ENCODE measurements at places on chromosomes 16 and 17. TPM values are rescaled to one million over a fixed set of nuclear protein-coding genes. Genes with fewer than 3 reads are reported as not detected.

The TMC8 gene
- total RNA-seq = not detected

The CRHR1 gene
- total RNA-seq = not detected

The CLDN6 gene
- not detected for total RNA-seq

The PLK1 gene
- total RNA-seq = 20.0 TPM

The TPSD1 gene
- not detected for total RNA-seq

The PIRT gene
- total RNA-seq = not detected

The CCL17 gene
- total RNA-seq = not detected

The GRIN2A gene
- total RNA-seq = under 0.01 TPM

- H3K4me3 ChIP-seq = no peak overlapping the region
- DNase-seq = peak; percentile 17
- no peaks in the 10 kb centered on the region for H3K4me1 ChIP-seq
- no peaks in the 10 kb centered on the region for H3K27me3 ChIP-seq
- peaks cover 40% of the 10 kb centered on the region for H3K36me3 ChIP-seq
Measured at GRCh38 chr16:19505600-19506303, 16.1 kb downstream of the GDE1 start.

- H3K27ac ChIP-seq = peak overlapping the region; percentile 93
- no peaks in the 10 kb centered on the region for H3K27me3 ChIP-seq
- peak overlapping the region; percentile 83 for H3K4me3 ChIP-seq
- H3K36me3 ChIP-seq = no peaks in the 10 kb centered on the region
Measured at GRCh38 chr17:2401426-2402221, 764 bp upstream of the MNT start.

DNA sequence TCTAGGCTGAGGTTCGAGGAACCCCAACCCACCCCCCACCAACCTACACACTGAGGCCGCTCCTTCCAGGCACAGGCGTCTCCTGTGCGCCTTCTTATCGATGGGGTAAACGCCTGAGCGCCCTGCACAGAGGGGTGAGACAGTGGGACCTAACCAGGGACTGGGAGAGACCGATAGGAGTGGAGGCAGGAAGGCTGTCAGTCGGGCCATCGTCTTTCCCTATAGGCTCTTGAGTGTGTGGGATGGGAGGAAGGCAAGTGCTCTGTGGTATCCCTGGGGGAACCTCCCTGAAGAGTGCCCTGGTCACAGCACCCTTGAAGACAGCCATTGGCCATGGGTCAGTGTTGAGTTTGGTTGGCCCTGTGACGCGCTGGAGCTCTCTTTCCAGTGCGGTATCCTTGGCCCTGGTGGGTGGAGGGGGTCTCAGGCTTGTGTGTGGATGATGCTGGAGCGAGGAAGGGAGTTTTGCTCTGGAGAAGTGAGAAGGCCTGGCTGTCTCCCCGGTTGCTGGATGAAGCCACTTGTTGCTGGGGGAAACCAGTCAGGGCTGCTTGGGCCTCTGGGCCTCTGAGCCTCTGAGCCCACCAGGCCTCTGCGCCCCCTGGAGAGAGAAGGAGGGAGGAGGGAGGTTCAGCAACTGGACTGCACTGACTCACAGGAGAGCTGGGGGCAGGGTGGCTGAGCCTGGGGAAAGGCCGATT, 1.7 kb downstream of the GPRC5C start:
- H3K27ac ChIP-seq = no peak overlapping the region
- H3K4me1 ChIP-seq = no peaks in the 10 kb centered on the region
- no peak for DNase-seq
- H3K27me3 ChIP-seq = peaks cover 9% of the 10 kb centered on the region
- H3K4me3 ChIP-seq = no peak overlapping the region
- no peaks in the 10 kb centered on the region for H3K36me3 ChIP-seq

DNA sequence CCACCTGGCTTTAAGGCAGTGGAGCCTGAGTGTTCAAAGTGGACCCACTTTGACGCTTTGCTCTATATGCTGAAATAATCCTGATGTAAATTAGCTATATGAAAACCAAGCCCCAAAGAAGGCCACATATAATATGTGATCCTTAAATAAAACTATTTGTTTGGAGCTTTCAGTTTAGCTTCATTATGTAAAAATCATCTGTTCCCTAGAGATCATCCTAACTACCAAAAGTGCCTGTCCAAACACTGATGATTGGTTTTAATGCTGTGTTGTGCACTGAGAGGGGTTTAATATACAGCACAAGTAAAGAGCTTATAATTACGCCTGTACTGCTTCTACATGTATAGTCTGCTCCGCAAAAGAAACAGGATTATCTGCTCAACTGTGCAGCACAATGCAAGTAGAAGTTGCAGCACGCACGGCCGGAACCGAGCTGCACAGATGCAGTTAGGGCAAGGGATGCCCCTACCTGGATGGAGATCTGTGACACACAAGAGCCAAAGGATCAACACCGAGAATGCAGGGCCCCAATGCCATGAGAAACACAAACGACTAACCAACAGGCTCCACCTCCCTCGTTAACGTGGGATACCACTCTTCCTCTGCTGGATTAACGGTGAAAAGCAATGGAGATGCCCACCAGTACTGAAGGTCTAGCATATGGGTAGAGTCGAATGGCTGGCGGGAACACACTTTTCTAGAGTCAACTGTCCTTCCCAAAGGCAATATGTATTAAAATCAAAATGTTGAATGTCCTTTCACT, 20.5 kb downstream of the USP7 start:
- no peak overlapping the region for H3K27ac ChIP-seq
- H3K4me1 ChIP-seq = peaks cover 2% of the 10 kb centered on the region
- no peaks in the 10 kb centered on the region for H3K27me3 ChIP-seq
- no peaks in the 10 kb centered on the region for H3K36me3 ChIP-seq
- DNase-seq = no peak

DNA sequence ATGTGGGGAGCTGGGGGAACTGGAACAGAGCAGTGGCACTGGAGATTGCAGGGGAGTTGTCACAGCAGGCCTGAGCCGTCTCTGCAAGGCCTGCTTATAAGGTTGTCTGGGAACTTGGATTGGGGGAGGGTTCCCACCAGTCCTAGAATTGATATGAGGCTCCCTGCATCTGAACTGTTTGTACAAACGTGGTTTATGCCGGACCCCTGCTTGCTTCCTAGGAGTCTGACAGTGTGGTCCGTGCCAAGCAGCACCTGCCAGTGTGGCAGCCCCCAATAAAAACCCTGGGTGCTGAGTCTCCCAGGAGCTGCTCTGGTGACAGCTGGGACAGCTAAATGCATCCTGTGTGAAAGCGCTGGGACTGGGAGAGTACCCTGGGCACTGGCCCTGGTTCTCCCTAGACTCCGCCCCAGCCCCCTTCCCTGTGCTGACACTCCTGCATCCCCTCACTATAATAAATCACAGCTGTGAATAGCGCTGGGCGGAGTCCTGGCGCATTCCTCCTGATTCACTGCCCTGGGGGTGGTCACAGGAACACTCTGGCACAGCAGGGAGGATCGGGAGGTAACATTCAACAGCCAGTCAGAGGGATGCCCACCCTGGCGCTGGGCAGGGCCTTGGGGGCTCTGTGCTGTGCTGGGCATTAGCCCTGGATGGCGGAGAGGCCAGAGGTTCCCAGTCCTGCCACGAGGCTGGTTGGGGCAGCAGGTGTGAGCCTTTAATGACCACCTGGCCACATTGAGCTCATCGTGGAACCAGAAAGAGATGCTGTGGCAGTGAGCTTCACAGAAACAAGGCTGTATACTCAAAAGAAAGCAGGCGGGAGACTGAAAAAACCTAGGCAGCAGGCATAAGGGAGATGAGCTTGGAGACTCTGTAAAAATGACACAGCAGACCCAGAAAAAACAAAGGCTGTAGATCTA, 45.6 kb downstream of the RMI2 start:
- peaks cover 2% of the 10 kb centered on the region for H3K27me3 ChIP-seq
- H3K36me3 ChIP-seq = no peaks in the 10 kb centered on the region
- peaks cover 5% of the 10 kb centered on the region for H3K4me1 ChIP-seq
- H3K4me3 ChIP-seq = no peak overlapping the region
- H3K27ac ChIP-seq = no peak overlapping the region

DNA sequence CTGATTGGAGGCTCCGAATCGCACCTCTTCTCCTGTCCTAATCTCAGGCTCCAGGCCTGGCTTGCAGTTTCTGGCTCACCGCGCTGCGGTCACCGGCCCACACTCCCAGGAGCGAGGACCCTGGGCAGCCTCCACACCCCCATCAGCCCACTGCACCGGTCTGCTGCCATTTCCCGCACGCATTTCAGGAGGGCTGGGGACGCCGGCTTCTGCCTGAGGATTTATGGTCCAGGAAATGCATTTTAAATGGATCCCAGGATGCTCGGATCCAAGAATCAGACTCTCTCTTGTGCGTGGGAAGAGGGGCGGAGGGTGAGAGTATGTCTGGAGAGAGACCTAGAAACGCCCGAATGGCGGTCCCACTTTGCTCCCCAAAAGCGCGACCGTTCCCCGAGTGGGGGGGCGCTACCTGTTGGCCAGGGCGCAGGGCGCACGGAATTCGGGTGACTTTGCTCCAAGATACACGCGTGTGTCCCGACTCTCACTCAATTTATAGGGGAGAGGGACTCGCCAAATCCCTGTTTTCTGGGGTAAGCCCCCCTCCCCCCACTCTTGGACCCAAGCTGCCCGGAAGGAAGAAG, 817 bp upstream of the JPH3 start:
- peaks cover 76% of the 10 kb centered on the region for H3K27me3 ChIP-seq
- no peak overlapping the region for H3K27ac ChIP-seq
- no peak overlapping the region for H3K4me3 ChIP-seq
- no peaks in the 10 kb centered on the region for H3K4me1 ChIP-seq
- H3K36me3 ChIP-seq = no peaks in the 10 kb centered on the region

DNA sequence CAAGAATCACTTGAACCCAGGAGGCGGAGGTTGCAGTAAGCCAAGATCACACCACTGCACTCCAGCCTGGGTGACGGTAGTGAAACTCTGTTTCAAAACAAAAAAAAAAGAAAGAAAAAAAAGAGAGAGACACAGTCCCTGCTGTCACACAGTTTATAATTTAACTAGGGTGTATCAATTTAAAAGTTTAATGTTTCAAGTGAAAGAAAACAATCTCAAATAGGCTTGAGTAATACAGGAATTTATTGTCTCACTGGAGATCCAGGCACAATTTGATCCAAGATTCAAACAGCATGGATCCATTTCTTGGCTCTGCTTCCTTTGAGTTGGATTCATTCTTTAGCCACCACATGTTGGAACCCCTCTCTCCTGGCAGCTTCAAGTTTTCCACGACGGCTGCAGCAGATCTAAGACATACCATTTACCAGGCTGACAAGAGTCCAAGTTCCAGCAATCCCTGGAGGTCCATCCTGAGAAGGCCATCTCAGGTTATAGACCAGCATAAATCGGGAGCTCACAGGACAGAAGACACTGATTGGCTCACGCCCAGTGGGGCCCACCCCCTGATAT, 97.5 kb downstream of the YPEL2 start:
- H3K4me3 ChIP-seq = no peak overlapping the region
- peaks cover 11% of the 10 kb centered on the region for H3K4me1 ChIP-seq
- DNase-seq = no peak
- H3K27me3 ChIP-seq = no peaks in the 10 kb centered on the region

GRCh38 chr17:78225088-78225865, 6.2 kb upstream of the TMEM235 start:
- no peaks in the 10 kb centered on the region for H3K4me1 ChIP-seq
- H3K36me3 ChIP-seq = peaks cover 3% of the 10 kb centered on the region
- H3K27me3 ChIP-seq = peaks cover 4% of the 10 kb centered on the region
- no peak for DNase-seq
- no peak overlapping the region for H3K4me3 ChIP-seq

GRCh38 chr16:66376577-66377305, 10.2 kb downstream of the CDH5 start:
- H3K4me1 ChIP-seq = no peaks in the 10 kb centered on the region
- H3K27ac ChIP-seq = no peak overlapping the region
- H3K4me3 ChIP-seq = no peak overlapping the region
- no peak for DNase-seq
- no peaks in the 10 kb centered on the region for H3K36me3 ChIP-seq

- peaks cover 7% of the 10 kb centered on the region for H3K27me3 ChIP-seq
- DNase-seq = no peak
- H3K4me1 ChIP-seq = peaks cover 2% of the 10 kb centered on the region
- H3K4me3 ChIP-seq = peak within 1 kb of the TSS; percentile 60
Measured at GRCh38 chr17:32876417-32877163, at the start of gene MYO1D. MYO1D (minus strand) TSS chr17:32877124; CDS start chr17:32876872, 252 bp downstream.

DNA sequence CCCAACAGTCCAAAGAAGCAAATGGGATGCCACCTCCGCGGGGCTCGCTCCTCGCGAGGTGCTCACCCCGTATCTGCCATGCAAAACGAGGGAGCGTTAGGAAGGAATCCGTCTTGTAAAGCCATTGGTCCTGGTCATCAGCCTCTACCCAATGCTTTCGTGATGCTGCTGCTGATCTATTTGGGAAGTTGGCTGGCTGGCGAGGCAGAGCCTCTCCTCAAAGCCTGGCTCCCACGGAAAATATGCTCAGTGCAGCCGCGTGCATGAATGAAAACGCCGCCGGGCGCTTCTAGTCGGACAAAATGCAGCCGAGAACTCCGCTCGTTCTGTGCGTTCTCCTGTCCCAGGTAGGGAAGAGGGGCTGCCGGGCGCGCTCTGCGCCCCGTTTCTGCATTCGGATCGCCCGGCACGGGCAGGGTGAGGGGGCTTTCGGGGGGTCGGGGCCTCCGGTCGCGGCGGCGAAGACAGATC, at the start of gene CDH13:
CDH13 (plus strand) TSS at position 179 of the 471 bp plus-strand sequence.
- H3K4me1 ChIP-seq = peaks cover 18% of the 10 kb centered on the region
- H3K27me3 ChIP-seq = peaks cover 21% of the 10 kb centered on the region
- no peaks in the 10 kb centered on the region for H3K36me3 ChIP-seq
- H3K27ac ChIP-seq = peak within 1 kb of the TSS; percentile 46

- no peak overlapping the region for H3K27ac ChIP-seq
- H3K27me3 ChIP-seq = no peaks in the 10 kb centered on the region
- peaks cover 5% of the 10 kb centered on the region for H3K4me1 ChIP-seq
- DNase-seq = no peak
- no peak overlapping the region for H3K4me3 ChIP-seq
- H3K36me3 ChIP-seq = peaks cover 4% of the 10 kb centered on the region
Measured at GRCh38 chr17:42553161-42553818, 567 bp downstream of the HSD17B1 start.

DNA sequence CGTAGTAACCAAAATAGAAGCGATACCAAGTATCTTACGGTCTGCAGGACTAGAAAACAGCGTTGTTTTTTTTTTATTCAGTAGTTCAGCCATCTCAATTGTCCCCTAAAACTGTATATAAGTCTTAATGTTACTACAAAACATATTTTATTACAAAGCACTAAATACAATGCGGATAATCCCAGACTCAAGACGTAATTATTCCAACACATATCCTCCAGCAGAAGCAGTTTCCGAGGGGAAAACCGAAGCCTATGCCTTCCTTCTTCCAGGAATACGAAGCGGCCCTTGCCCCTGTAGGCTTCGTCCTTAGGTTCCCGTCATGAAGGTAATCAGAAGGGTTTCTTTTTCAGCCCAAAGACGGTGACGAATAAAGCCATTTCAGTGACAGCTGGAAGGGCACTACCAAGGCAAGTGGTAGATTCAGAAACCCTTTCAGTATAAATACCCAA, 2.3 kb downstream of the TMEM107 start:
- peak overlapping the region; percentile 64 for H3K27ac ChIP-seq
- H3K27me3 ChIP-seq = no peaks in the 10 kb centered on the region
- peaks cover 12% of the 10 kb centered on the region for H3K4me1 ChIP-seq
- peak overlapping the region; percentile 51 for H3K4me3 ChIP-seq

DNA sequence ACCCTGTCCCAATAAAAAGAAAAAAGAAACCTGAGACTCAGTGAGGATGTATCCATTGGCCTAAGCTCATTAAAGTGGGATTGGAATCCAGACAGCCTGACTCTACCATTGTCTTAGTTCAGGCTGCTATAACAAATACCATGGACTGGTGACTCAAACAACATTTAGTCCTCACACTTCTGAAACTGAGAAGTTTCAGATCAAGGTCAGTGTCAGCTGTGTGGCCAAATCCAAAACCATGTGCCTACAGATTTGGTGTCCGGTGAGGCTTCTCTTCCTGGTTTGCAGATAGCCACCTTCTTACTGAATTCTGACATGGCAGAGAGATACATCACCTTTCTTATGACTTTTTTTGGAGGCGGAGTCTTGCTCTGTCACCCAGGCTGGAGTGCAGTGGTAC, 53.3 kb upstream of the KDM8 start:
- no peak overlapping the region for H3K4me3 ChIP-seq
- no peaks in the 10 kb centered on the region for H3K36me3 ChIP-seq
- no peaks in the 10 kb centered on the region for H3K27me3 ChIP-seq
- no peak for DNase-seq
- H3K27ac ChIP-seq = no peak overlapping the region

Data from IMR-90 (cell line).